ENCODE measurements at places on chromosomes 12 and 14.
A peak's percentile ranks its signal among the peaks of the same experiment; 100 is the strongest.

GRCh38 chr12:70598467-70599193 is 38.6 kb downstream of the PTPRB start:
- DNase-seq = no peak

DNA sequence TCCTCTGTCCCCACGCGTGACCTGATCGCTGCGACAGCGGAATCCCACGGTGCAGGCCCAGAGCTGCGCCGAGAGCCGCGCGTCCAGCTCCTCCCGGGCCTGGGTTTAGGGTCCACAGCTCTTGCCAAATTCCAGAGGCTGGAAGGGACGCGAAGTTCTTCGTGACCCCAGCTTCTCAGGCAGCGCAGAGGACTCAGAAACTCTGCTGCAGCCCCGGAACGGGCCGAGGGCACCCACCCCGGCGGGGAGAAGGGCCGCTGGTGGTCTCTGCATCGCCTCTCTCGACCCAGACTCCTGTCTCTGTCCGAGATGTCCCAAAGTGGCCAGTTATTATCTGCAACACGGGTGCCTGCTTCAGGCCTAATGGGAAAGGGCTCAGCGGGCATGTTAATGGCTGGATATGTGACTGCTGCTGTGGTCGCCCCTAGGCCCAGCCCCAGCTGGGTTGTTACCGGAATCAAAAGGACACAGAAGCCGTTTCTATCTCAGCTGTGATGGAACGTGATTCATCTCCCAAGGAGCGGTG is 236.4 kb downstream of the VRK1 start:
- no peak for DNase-seq

DNA sequence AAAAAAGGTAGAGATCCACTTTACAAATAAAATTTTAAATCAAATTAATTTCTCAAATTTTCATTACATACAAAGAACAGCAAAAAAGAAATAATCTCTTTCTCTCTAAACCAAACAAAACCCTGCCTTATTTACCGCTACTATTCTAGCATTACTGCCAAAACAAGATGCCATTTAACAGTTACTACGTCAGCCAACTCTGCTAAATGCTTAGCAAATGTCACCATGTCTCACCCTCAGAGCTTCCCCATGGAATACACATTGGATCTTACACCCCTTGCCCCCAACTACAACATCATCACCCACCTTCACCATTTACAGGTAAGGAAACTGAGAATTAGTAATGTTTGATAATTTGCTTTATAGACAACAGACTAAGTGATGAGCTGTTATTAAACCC is 23.0 kb upstream of the NR2C1 start:
- no peak for DNase-seq

DNA sequence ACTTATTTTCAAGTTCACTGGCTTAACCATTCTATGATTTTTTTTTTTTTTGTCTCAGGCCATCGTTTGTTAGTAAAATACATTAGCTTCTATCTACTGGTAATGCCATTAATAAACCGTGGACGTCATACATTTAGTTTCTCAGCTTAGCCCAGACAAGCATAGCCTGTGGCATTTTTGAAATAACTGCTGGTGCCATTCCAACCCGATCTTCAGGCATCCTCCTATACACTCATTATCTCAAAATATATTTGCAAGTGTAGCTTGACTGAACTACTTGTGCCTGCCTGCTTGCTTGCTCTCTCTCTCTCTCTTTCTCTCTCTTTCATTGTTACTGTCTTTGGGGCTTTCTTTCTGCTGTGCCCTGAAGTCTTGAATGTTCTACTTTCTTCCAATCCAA is 12.7 kb upstream of the MBIP start:
- no peak for DNase-seq

GRCh38 chr14:55789406-55789805 is 209.4 kb downstream of the KTN1 start:
- no peak for DNase-seq

- DNase-seq = peak; percentile 86
These were observed 2.5 kb downstream of the ANG start for GRCh38 chr14:20690848-20691640.

- DNase-seq = no peak
These were observed 92.3 kb upstream of the DCN start for GRCh38 chr12:91274916-91275315.

DNA sequence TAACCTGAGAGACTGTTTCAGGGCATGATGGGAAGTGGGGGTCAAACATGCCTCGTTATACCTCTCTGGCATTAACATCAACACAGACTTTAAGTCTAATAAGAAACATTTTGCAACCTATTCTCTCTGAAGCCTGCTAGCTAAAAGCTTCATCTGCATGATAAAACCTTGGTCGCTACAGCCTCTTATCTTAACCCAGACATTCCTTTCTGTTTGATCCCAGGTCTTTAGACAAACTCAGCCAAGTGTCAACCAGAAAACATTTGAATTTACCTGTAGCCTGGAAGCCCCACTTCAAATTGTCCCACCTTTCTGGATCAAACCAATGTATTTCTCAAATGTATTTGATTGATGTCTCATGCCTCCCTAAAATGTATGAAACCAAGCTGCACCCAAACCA is 9.1 kb downstream of the PPP2R3C start:
- no peak for DNase-seq

GRCh38 chr14:72609205-72609916 is 284.5 kb downstream of the DPF3 start:
- DNase-seq = no peak

- no peak for DNase-seq
These were observed 218.1 kb downstream of the RMST start for GRCh38 chr12:97680751-97681150.

- no peak for DNase-seq
These were observed 9.7 kb downstream of the SLCO1C1 start for GRCh38 chr12:20704860-20705259.

DNA sequence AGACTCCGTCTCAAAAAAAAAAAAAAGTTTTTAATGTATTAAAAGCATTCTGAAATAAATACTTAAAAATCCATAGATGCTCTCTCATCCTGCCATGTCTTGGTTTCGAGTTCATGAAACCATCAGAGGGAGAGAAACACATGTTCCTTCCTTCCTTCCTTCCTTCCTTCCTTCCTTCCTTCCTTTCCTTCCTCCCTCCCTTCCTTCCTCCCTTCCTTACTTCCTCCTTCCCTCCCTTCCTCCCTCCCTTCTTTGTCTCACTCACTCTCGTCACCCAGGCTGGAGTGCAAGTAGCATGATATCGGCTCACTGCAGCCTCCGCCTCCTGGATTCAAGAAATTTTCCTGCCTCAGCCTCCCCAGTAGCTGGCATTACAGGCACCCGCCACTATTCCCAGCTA is 60.4 kb upstream of the DUSP6 start:
- DNase-seq = no peak

DNA sequence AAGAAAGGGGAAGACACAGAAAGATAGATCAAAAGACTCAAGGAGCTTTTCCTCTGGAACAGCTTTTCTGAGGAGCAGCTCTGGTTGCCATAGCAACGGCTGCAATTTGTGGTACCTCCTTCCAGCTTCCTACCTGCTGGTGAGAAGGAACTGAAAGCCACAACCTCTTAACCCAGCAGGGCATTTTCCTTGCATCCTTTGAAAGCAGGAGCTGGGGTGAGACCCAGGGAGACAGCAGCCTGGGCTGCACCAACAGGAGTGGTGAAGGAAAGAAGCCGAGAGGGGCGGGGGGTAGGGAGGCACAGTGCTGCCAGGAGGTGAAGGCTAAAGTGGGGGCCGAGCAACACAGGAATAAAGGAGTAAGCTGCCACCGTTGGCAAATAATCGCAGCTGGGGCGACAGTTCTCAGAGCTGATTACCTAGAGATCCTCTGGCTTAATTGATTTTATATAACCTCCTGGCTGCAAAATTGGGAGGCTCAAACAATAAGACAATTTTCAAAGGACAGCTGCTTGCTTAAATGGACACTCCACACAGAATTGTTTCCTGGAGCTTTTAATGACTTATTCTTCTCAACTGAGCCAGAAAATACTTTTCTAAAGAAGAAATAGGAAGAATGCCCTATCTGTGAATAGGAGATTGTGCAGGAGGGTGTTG is 129.4 kb downstream of the RPAP3 start:
- DNase-seq = no peak

- DNase-seq = no peak
These were observed 151.7 kb upstream of the AMIGO2 start for GRCh38 chr12:47231456-47231855.

GRCh38 chr12:11855983-11856374 is 206.5 kb downstream of the ETV6 start:
- no peak for DNase-seq

GRCh38 chr12:112514926-112515642 is 96.3 kb downstream of the PTPN11 start:
- no peak for DNase-seq

DNA sequence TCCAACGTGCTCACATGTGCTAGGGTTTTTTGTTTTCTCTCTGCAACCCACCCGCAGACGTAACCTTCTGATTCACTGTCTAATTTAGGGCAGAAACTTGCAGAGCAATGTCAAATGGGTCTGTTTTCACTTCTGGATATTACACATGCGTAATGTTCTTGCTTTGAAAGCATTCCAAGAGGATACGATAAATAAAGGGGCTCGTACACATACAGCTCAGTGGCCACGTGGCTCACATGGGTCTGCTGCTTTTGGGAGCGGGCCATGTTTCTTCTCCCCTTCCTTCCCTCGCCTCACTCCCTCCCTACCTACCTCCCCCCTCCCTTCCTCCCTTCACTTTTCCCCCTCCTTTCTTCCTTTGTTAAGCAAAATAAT is 23.4 kb downstream of the CACNA1C start:
- DNase-seq = no peak

DNA sequence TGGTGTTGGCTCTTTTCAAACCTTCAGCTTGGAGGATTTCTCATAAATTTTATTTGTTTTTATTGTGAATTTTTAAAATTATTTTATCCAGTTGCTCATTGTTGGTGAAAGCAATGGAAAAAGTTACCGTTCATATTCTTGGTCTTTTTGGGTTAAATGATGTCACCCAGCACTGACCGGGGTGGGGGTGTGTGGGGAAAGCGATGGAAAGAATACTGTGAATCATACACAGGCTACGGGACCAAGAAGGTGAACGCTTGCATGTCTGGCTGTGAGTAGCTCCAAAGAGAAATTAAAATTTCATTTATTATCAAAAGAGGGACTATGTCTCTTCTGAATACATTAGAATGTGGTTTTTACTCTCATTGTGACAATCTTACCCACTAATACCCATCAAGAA is 430.1 kb downstream of the AEBP2 start:
- no peak for DNase-seq

Data from SW 1271 (cell line).